ENCODE measurements at places on chromosomes 12 and 14.

DNA sequence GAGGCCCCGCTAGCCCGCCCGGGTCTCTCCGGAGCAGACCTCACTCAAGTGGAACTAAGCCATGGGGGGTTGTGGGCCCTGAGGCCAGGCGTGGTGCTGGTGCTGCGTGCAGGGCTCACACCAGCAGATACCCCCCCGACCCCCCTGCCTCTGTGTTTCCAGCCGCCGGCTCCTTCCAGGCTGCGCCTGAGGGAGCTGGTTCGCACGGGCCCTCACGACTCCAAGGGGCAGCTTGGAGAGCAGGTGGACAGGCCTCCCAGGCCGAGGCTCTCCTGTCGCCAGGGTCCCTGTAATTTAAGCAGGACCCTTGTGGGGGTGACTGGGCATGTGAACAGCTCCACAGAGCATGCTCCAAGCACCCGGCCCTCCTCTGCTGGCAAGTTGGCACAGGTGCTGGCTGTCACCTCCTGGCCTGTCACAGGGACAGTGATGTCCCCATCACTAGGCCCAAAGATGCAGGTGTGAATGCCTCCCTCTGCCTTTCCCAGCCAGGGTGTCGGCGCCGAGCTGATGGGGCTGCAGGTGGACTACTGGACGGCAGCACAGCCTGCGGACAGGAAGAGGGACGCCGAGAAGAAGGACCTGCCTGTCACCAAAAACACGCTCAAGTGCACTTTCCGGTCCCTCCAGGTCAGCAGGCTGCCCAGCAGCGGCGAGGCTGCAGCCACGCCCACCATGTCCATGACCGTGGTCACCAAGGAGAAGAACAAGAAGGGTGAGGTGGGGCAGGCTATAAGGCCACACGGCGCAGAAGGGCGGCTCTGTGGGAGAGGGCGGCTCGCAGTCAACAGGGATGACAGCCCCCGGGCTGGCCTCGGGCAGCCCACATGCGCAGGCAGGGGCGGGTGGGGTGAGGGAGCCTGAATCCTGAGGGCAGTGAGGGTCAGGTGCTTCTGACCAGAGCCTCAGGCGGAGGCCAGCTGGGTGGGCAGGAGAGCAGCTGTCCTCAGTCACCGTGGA lies 5.9 kb upstream of the TEX22 start:
- DNase-seq: no peak

- DNase-seq: no peak
Observed at GRCh38 chr14:99081880-99082279, 190.1 kb downstream of the BCL11B start.

- no peak for DNase-seq
Observed at GRCh38 chr12:49968471-49968870, 4.3 kb upstream of the AQP6 start.

DNA sequence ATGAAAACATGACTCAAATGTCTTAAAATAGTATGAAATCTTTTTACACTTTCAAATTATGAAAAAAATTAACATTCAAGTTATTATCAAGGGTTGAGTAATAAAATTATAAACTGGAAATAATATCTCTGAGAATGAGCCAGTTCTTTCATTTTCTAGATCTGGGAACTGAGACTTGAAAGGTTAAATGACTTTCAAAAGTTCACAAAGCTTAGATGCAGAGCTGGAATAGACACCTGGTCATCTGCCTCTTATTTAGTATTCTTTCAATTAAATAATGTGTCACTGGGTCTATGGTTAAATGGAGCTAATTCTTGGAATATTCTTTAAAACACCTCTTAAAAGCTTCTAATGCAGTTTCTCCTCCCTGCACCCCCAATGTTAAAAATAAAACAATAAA lies 86.6 kb downstream of the CDK17 start:
- no peak for DNase-seq

- DNase-seq: no peak
Observed at GRCh38 chr14:36479344-36479743, 40.7 kb downstream of the NKX2-1 start.

GRCh38 chr12:41564816-41565215 lies 376.7 kb downstream of the PDZRN4 start:
- no peak for DNase-seq

DNA sequence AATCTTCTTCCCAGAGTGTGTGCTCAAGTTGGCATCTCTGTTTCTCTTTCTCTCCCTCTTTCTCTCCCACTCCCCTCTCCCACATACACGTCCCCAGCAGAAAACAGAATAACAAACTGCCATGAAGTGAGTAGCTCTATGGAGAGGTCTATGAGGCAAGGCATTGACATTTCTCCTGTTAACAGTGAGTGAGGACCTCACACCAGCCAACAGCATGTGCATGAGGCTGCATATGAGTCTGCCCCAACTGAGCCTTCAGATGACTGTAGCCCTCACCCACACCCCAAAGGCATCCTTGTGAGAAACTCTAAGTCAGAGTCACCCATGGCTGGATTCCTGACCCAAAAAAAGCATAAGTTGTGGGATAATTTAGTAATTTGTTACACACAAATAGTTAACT lies 50.4 kb downstream of the MAGOHB start:
- no peak for DNase-seq

- no peak for DNase-seq
Observed at GRCh38 chr12:38911611-38912010, 6.2 kb upstream of the CPNE8 start.

DNA sequence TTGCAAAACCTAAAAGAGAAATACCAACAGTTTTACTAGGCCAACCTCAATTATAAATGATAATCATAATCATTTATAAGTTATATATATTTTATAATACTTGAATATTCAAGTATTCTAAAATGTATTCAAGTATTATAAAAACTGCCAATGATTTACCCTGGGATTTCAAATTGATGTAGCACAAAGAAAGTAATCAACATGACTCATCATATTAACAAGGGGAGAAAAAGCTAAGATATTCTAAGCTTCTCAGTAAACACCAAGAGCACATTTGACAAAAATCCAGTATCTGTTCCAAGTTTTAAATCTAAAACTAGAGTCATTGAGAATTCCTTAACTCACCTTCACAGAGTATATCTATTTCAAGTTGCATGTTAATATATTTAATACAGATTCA lies 56.1 kb downstream of the CAPZA3 start:
- no peak for DNase-seq

DNA sequence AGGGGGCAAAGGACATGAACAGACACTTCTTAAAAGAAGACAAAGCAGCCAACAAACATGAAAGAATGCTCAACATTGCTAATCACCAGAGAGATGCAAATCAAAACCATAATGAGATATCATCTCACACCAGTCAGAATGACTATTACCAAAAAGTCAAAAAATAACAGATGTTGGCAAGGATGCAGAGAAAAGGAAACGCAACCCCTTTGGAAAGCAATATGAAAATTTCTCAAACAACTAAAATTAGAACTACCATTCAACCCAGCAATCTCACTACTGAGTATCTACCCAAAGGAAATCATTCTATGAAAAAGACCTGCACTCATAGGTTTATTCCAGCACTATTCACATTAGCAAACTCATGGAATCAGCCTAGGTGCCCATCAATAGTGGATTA lies 25.6 kb downstream of the MDM1 start:
- DNase-seq: no peak

DNA sequence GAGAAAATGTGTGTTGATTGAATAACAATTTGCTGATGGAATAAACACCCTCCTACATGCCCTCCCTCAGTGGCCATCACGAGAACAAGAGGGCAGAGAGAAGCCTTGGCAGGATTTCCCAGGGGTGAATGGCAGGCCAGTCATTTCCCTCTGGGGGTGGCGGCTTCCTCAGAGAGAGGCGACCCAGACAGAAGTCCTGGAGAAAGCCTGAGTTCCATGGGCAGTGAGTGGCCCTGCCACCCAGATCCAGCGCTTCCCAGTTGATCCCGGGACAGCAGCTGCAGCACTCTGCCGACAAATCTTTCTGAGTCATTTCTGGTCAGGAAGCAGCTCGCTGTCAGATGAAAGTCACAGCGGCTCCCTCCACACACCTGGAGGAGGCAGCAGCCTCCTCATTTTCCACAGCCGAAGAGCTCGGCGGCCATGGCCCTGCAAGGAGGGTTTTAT lies 123.0 kb downstream of the SCARB1 start:
- DNase-seq: no peak

GRCh38 chr14:91754819-91755218 lies 22.9 kb upstream of the CATSPERB start:
- DNase-seq: peak; percentile 27

DNA sequence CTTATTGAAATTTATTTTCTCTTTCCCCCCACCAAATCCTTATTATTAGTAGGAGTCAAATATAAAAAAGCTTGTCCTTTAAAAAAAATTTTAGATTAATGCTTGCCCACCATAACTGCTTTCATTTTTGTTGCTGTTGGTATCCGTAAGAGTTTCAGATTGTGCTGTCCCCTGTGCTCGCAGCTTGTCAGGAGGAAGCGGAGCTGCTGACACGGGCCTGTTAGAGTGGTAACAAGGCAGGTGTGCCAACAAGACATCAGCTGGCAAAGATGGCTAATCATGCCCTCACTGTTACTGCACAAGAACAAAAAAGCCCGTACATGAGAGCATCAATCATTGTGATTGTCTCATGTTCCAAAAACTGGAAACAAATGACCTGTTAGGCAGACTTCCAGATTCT lies 148.4 kb downstream of the ALG10B start:
- DNase-seq: no peak

GRCh38 chr12:130752692-130753230 lies 36.7 kb upstream of the RIMBP2 start:
- DNase-seq: no peak

DNA sequence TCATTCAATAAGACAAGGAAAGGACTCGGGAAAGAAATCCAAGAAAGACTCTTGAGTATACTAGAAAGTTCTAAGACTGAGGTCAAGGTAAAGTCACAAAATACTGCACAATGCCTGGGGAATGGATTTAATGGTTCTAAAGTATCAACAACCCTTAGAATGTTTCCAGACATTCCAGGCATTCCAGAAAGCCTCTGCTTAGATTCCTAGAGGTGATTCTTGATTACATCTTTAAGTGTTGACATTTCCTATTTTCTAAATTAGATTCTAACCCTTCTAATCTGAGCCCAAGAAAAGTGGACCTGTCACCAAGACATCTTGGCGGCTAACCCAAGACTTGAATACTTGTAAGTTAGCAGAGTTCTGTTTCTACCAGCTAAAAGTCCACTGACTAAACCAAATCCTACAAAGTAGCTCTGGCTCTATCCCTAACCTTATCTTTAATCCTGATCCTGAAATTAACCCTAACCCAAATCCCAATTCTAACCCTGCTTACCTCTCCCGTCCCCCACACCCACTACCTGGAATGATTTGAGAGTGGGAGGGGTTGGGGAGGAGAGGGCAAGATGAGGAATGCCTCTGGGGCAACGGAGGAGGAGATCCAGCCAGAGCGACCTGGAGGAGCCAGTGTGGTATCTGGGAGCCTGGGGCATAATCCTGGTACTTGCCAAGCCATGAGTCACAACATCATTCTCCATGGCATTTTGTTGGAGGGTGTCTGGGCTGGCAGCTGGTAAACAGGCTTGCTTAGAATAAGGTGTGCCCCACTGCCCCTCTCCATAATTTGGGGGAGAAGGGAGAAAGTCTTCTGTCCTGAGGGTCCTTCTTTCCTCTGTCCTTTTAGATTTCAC lies 93.4 kb upstream of the HOXC13 start:
- DNase-seq: no peak

DNA sequence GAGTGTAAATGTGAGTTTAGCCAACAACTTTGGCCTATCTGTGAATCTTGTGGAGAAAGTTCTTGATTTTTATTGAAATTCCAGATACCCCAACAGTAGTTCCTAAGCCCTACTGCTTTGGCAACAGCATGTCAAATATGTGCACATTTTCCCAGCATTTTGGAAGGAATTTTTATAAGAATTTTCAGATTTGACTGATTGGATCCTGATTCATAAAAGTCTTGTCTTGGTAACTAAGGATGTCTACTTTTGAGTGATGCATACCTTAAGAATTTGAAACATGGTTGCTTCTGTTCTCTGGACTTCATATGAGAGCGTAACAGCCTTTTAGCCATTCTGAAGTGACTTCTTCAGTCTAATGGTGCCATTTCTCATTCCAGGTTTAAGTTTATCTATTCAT lies 106.7 kb downstream of the ANO4 start:
- DNase-seq: no peak

- no peak for DNase-seq
Observed at GRCh38 chr12:103169-103981, 36.8 kb downstream of the IQSEC3 start.

DNA sequence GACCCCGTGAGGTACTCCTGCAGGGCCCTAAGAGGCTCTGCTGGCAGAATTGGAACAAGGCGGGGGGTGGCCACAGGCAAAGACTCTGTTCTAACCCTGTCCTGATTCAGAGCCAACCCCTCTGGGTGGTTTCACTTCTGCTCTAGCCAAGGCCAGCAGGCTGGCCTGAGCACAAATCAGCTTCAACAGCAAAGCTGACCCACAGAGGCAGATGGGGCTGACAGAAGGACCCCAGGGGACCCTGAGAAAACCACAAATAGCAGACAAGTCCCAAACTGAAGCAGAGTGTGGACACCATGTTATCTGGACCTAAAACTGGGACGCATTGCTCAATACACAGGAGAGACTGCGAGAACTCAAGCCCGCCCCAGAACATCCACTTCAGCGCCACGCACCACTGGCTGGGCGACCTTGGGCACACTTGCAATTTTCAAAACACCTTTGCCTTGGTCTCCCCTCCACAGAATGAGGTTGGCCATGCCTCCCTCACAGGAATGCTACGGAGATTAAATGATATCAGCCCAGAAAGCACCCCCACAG lies 76.4 kb upstream of the DICER1 start:
- no peak for DNase-seq

- no peak for DNase-seq
Observed at GRCh38 chr14:69671365-69672030, 60.1 kb downstream of the SUSD6 start.

DNA sequence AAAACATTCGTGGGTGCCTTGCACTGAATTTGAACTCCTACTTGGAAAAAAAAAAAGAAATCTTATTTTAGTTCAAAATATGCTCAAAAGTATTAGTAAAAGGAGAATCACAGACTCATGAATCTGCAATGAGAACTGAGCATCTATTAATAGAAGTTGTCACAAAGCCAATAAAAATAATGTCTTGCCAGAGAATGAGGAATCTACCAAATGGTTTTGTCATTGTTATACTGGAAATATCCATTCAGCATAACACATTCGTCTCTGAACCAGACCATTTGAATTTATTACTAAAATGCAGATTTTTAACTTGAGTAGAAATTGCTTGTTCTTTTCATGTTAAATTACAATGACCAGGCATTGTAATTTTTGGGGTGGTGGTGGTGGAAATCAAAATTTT lies 11.6 kb upstream of the PTPRB start:
- DNase-seq: no peak

- no peak for DNase-seq
Observed at GRCh38 chr14:102510616-102511520, 1.3 kb upstream of the ANKRD9 start.

Data from right lung (tissue), 10 donors.